ENCODE measurements at places on chromosomes 2 and 18.

DNA sequence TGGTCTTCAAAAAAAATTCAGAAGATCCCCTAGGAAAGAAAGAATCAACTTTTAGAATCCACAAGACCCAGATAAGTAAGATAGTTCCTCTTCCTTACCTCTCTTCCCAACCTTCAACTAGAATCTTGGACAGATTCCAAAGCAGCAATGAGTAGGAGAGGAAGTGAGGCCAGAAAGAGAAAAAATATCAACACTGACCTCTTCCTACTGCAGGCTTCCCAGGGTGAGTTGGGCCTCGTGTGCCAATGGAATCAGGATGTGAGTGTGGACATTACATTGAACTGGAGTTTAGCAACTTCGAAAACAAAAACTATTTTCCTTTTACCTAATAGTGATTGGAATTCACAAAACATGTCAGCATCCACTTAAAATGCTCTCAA lies 102.5 kb upstream of the PIEZO2 start:
- no peak for DNase-seq

DNA sequence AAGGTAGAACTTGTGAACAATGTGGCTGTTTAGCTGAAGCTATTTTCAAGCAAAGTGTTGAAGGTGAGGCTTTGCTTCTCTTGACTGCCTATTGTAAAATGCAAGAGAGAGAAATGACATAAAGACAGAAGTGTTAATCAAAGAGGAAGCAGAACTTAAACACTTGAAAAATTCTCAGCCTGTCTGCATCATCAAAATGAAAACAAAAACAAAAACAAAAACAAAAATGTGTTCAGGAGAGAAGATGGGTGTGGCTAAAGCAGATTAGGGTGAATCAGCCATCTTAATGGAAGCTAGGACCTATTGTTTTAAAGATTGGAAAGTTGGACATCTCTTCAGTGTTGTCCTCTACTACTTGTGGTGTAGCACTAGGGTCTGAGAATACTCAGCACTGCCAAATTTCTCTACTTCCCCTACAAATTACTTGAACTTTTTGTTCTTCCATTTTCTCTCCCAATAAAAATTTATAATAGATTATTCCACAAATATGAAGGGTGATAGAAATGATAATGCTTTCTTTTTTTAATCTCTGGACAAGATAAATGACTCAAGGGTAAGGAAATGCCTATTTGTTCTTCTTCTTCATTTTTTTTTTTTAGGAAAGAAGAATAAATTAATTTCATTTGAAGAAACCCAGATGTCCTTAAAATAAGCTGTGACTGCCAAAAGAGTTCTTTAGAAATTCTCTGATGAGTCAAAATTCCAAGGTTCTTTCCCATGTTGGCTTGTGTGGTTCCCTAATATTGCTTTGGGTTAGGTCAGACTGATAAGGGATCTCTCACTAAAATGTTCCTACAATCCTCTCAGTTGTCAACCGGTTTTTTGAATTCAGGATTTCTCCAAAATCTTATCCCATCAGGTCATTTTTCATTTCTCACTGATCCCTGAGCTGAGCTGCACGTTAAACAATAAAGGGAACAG lies 571.2 kb upstream of the ZEB2 start:
- no peak for DNase-seq

- no peak for DNase-seq
Observed at GRCh38 chr2:11402436-11402835, 58.0 kb upstream of the ROCK2 start.

DNA sequence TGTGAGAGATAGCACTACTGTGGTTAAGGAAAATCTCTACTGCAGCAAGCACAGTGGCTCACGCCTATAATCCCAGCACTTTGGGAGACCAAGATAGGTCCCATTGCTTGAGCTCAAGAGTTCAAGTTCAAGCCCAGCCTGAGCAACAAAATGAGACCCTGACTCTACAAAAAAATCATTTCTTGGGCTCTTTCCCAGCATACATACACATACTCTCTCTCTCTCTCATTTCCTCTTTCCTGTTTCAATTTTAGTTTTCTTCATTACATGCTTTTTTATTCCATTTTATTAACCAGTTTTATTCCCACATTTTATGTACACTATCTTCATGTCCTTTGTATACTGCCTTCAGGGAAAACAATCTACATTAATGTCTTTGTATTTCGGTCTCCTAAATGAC lies 14.6 kb downstream of the WDR33 start:
- DNase-seq: no peak

GRCh38 chr2:110881908-110882307 lies 149.5 kb downstream of the ACOXL start:
- DNase-seq: no peak

GRCh38 chr2:129443235-129443864 lies 536.1 kb upstream of the RAB6C start:
- DNase-seq: no peak

DNA sequence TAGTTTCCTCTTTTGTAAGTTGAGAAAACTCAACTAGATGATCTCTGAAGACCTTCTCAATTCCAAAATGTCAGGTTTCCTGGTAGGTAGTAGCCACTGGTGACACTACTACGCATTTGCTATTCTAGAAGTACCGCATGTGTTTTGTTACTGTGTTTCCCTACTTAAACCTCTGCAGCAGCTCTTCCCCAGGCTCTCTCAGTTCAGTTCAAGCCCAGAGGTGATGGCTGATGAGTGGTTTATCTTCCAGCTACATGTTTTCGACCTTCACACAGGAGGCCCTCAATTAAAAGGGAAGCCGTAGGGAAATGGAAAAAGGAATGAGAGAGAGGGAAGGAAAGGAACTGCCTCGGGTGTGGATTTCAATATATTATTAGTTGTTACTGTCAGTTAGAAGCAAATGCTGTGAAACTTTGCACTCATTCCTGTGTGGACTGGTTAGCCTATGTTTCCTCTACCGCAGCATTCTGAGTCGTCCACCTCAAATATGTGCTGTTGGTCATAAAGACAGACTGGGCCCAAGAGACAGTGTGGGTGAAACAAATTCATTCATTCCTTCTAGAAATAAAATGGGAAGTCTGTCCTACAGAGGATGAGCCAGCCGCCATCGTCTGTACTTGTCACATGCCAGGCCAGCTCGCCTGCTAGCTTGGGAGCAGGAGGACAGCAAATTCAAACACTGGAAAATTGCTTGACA lies 455.2 kb upstream of the RAB12 start:
- DNase-seq: no peak

- no peak for DNase-seq
Observed at GRCh38 chr2:8312221-8312620, 369.6 kb upstream of the ID2 start.

- no peak for DNase-seq
Observed at GRCh38 chr18:24470022-24470618, 9.7 kb downstream of the HRH4 start.

- no peak for DNase-seq
Observed at GRCh38 chr2:56770490-56770889, 586.7 kb downstream of the CCDC85A start.

DNA sequence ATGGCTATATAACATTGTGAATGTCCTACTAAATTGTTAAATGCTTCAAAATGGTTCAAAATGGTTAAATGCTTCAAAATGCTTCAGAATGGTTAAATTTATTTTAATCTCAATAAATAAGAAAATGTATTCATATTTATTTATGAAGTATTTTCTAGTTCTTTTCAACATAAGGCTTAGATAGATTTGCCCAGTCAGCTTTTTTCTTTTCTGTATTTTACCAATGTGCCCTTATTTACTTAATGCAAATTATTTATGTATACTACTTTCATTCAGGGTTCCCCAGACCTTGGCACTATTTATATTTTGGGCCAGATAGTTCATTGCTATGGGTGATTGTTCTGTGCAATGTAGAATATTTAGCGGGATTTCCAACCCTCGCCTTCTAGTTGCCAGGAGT lies 546.7 kb downstream of the RIT2 start:
- DNase-seq: no peak

- no peak for DNase-seq
Observed at GRCh38 chr18:10562773-10563160, 36.9 kb downstream of the NAPG start.

GRCh38 chr2:9167718-9168657 lies 38.6 kb upstream of the ASAP2 start:
- no peak for DNase-seq

DNA sequence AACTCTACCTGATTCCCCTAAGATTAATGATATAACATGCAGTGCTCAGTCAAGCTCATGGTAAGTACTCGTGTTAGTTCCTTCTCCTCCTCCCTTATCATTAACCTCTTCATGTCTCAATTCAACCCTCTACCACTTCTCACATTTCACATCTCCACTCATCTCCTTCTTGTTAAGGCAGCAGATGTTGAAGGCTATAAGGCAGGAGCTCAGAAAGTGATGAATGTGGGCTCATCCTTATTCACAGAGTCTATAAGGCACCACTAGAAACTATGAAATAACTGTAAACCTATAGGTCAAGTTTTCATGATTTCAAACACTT lies 56.0 kb downstream of the CLHC1 start:
- DNase-seq: no peak

- no peak for DNase-seq
Observed at GRCh38 chr2:200905618-200906296, 16.6 kb downstream of the NIF3L1 start.

DNA sequence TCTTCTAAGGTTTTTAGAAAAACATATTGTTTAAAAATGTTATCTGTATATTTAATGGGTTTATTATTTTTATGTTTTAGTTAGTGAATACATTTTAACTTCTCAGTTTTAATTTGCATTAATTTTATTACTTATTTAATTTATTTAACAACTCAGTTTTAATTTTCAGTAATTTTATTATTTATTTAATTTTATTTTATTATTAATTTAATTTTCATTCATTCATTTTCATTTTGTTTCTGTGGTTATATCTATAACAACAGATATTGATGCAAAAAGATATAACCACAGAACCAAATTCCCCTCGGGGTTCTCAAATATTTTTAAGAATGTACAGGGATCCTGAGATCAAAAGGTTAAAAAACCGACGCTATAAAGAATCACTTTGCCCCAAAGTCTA lies 23.0 kb downstream of the FAM237A start:
- no peak for DNase-seq

GRCh38 chr2:134258684-134259388 lies 5.0 kb downstream of the MGAT5 start:
- DNase-seq: no peak

DNA sequence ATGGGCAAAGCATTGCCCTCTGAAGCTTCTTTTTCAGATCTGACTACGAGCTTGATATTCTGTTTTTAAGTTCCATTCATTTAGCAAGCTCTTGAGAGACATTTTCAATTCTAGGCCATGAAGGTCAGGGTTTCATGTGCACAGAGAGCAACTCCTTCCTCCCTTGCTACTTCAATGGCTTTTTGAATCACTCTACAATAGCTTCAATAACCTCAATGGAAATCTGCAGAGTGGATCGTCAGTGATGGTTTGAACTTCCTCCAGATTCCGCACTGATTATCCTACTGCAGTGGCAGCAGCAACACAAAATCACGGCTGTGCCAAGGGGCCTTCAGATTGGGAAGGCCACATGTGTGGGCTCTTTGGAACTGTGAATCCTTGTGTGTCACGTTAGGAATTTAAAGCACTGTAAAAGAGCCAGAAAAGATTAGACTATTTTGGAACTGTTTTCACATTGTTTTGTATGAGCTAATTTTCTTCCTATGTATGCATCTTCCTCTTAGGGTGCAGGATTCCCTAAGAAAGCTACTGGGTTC lies 88.4 kb upstream of the MGAT4A start:
- DNase-seq: no peak

DNA sequence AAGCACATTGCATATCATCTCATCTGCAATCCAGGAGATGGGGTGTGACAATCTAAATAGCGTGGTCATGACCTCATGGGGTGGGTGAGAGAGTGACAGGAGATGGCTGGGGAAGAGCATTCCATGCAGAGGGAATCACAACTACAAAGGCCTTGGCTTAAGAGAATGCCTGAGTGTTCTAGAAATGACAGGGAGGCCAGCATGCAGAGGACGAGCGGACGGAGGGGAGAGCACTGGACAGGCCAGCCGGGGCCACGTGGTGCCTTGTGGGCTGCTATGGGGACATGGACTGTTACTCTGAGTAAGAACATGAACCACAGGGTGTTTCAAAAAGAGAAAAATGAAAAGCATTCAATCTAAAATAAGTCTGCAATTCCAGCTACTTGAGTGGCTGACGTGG lies 117.9 kb upstream of the ODC1 start:
- no peak for DNase-seq

DNA sequence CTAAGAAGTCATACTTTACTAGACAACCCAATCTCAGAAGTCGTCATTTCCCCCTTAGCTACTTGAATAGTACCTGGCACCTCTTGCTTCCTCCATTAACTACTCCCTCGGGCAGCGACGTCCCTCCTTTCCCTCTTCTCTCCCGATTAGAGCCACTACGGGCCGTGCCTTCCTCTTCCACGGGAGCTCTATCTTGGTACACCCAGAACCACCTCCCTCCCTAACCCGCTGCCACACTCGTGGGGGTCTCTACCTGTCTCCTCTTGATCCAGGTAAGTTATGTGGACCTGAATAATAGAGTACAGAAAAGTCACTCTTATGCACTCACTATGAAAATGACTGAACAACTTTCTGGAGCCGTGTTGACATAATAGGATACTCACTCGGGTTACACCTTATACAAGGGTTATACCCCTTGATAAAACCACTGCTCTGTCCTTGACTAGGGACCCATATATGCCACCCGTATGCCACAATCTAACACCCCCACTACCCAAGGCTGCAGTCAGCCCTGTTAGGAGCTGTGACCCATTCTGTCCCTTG lies 595 bp upstream of the HDHD2 start:
- no peak for DNase-seq

- DNase-seq: no peak
Observed at GRCh38 chr2:68839260-68839833, 31.9 kb downstream of the BMP10 start.

DNA sequence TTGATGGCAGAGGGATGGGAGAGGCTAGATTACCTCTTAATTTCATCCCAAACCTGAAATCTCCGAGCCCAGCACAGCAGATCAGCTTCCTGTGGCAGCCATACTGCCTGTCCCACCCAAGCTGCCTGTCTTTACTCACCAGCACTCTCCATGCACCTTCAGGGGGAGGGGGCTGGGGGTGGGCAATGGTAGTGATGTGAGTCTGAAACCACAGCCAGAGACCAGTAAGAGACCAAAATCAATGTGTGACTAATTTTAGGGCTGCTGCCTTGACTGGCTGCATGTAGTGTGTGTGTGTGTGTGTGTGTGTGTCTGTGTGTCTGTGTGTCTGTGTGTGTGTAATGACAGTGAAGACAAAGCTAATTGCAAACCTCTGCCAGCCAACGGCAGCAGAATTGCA lies 11.7 kb upstream of the TEX261 start:
- no peak for DNase-seq

DNA sequence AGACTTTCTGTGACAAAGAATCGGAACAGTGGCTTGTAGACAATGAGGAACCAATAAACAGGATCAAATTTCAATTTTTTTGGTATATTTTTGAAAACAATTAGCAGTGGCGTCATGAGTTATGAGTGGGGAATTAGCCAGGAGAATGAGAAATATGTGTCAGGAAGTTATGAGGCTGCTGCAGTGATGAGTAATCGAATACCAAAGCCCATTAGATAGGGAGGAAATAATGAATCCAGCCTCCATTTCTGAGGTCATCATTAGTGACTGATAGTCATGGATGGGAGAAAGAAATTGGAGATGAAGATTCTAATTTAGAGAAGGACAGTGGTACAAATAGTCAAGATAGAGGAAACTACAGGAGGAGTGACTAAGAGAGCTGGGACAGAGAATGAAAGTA lies 673.1 kb upstream of the VRK2 start:
- DNase-seq: no peak

Data from RWPE2 (cell line).